ENCODE measurements at places on chromosomes 2 and 18.

GRCh38 chr2:73827018-73827417 lies 1.7 kb upstream of the STAMBP start:
- DNase-seq = no peak

DNA sequence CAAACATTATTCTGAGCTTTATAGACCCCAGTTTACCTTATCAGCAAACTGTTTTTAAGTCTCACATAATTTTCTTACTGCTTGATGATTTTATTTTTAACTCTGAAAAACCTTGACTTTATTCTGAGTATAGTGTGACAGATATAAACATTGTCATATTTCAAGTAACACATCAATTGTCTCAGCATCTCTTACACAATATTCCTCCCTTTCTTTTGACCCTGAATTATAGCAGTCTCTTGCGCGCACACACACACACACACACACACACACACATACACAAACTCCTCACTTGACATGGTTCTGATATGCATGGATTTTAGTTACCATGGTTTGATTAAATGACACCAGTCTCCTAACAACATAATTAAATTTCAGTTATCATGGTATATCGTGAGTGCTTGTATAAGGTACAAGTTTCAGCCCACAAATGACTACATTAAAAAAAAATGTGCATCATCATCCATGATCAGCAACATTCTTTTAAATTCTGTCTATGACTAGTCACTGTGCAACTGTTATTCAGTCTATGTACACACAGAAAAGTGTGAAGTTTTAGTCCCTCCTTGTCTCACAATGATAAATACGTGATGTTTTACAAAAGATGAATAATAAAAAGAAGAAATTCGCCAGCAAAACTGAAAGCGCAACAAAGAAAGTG lies 39.5 kb upstream of the TACR1 start:
- DNase-seq = no peak

- no peak for DNase-seq
Observed at GRCh38 chr2:20267529-20267928, 42.6 kb upstream of the SDC1 start.

DNA sequence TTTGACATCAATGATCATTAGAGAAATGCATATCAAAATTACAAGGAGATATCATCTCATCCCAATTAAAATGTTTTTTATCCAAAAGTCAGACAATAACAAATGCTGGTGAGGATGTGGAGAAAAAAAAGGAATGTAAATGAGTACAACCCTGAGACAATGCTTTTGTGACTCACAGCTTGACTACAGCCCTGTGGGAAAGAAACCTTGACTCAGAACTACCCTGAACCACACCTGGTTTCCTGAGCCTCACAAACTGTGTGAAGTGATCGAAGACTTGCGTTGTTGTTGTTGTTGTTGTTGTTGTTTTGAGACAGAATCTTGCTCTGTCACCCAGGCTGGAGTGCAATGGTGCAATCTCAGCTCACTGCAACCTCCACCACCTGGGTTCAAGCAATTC lies 266.6 kb upstream of the MYT1L start:
- DNase-seq = no peak

DNA sequence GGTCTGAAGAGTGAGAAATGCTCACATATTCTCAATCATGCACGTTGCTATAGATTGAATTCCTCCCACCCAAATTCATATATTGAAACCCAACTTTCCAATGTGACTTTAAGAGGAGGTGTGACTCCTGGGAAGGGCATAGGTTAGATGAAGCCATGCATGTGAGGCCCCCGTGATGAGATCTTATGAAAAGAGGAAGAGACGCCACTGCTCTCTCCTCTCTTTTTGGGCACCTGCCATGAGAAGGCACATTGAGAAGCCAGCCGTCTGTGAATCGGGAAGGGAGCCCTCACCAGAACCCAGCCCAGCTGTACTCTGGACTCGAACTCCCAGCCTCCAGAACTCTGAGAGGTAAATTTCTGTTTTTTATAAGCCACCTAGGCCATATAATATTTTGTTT lies 842.6 kb upstream of the SALL3 start:
- no peak for DNase-seq

- DNase-seq = no peak
Observed at GRCh38 chr2:31299547-31299946, 65.6 kb downstream of the EHD3 start.

DNA sequence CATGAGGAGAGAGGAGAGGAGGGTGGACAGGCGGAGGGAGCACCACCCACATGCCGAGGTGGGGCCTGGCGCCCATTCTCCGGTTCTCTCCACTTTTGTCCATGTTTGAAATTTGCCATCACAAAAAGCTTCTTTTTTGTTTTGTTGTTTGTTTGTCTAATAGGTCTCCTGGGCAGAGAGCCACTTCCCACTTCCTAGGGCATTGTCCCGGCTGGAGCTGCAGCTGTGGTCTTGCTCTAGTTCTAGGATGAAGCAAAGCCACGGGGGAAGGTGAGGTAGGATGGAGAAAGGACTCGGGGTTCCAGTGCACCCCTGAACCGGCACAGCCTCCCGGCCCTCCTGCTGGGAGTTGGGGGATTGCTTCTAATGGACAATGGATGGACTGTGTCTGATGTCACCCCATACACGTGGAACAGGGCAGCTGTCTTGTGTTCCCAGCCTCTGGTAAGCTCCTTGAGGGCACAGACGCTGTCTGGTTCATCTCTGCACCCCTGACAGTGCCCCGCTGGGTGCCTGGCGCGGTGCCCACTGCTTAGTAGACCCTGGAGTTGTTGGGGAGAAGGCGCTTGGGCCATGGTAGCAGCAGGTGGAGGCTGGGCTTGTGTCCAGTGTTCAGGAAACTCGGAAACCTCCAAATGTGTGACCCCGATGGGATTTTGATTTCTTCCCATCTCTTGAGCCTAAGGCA lies 278.4 kb downstream of the NDUFA10 start:
- DNase-seq = no peak

- DNase-seq = no peak
Observed at GRCh38 chr2:158337018-158337417, 119.5 kb downstream of the CCDC148 start.

DNA sequence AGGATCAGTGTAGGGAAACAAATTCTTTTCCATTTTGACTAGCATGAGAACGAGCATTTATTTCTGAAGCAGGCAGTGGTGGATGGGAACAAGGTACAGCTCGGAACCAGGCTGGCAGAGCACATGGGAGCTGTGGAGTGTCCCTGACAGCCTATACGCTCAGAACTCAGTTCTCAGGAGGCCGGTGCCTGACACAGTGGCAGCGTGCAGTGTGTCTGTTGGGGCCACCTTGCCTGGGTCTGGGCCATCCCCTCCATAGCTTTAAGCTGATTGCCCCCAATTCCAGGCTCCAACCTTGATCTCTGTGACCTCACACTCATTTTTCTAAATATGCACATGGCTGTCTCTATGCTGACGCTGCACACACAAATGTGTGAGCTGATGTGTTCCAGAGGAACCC lies 54.5 kb upstream of the ATG16L1 start:
- no peak for DNase-seq

DNA sequence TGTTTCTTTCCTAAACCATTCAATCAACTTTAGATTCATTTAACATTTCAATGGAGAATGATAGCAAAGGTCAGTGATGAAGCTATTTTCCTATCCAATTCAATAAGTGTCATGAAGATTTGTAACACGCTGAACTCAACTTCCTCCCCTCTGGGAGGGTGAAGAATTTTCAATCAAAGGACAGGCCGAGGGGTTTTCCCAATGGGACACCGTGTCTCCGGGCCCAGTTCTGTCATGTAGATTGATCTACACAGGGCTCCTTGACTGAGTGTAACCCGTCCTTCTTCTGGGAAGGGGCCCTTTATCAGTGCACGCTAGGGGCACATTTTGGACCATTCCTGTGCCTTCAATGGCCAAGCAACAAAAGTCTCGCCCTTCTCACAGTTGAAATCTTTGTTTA lies 90.1 kb downstream of the KCNE4 start:
- no peak for DNase-seq

DNA sequence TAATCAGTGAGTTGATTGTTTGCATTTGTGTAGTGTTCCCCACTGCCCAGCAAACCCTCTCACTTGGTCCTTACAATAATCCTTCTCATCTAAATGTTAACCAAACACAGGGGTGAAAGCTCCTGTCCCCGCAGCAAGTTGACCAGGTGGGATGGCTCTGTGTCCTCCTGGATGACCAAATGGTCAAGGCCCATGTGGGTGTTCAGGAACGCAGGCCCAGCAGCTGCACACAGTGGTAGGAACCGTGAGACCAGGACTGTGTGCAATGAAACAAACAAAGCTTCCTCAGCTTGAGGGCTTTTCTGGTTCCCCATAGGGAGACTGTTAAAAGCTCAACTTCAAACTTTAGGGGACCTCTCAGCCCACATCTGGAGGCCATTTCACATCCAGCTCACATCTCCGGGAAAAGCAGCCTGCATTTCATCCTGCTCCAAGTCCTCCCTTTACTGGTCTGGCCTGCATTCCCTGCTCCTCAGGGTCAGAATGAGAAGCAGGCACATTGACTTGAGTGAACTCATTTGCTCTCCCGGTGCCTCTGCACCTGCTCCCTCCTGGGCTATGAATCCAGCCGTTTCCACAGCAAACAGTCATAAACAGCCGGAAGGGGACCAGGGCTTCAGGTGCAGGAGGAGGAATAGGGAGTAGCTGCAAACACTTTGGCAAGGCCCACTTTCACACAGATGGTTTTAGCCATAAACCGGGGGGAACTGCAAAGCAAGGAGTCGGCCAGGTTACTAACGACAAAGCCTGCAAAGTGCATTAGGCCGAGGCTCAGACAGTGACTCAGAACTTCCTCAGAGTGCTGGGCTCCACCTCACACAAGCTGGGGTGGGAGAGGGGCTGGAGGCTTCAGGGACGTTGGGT lies 144.7 kb downstream of the CAPN13 start:
- DNase-seq = no peak

- DNase-seq = no peak
Observed at GRCh38 chr2:210226223-210226622, 976 bp upstream of the ACADL start.

- DNase-seq = no peak
Observed at GRCh38 chr2:23745068-23745725, 181.7 kb downstream of the ATAD2B start.

DNA sequence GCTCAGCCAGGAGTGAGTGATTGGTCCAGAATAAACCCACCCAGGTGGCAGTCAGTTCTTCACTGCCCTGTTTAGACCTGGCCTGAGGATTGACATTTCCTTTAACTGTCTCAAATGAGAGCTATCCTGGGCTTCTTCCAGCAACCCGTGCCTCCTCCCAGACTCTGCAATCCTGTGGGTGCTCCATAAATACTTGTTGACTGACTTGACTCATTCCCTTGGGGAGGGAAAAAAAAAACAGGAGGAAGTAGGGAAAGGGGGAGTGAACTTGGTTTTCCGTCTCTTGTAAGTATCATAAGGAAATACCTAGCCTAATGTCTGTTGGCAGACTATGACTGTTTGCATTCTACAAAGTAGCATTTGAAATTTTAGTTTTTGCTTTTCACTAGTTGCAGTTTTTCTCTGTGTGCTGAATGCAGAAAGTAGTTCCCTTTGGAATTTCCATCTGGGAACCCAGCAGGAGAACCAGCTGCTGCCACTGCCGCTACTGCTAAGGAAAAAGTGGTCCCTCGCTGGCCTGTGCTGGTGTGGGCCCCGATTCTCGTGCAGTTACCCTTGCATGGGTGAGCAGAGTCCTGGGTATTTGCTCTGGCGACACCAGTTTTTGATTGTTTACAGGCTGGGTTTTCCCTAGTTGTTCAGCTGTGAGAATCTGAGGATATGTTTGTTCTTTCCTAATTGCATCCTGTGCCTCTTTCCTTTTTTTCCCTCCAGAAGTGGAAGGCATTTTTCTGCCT lies 78.8 kb downstream of the TGOLN2 start:
- DNase-seq = no peak

GRCh38 chr2:27288610-27289009 lies 6.4 kb downstream of the TRIM54 start:
- DNase-seq = no peak

- no peak for DNase-seq
Observed at GRCh38 chr18:56890632-56891031, 239.5 kb downstream of the WDR7 start.

- no peak for DNase-seq
Observed at GRCh38 chr18:63314062-63314790, 5.3 kb downstream of the BCL2 start.

GRCh38 chr18:33440060-33441043 lies at the start of gene CCDC178:
Gene CCDC178 (minus strand): TSS chr18:33440721. CDS start chr18:33412088, 28,633 bp downstream.
- DNase-seq = no peak

DNA sequence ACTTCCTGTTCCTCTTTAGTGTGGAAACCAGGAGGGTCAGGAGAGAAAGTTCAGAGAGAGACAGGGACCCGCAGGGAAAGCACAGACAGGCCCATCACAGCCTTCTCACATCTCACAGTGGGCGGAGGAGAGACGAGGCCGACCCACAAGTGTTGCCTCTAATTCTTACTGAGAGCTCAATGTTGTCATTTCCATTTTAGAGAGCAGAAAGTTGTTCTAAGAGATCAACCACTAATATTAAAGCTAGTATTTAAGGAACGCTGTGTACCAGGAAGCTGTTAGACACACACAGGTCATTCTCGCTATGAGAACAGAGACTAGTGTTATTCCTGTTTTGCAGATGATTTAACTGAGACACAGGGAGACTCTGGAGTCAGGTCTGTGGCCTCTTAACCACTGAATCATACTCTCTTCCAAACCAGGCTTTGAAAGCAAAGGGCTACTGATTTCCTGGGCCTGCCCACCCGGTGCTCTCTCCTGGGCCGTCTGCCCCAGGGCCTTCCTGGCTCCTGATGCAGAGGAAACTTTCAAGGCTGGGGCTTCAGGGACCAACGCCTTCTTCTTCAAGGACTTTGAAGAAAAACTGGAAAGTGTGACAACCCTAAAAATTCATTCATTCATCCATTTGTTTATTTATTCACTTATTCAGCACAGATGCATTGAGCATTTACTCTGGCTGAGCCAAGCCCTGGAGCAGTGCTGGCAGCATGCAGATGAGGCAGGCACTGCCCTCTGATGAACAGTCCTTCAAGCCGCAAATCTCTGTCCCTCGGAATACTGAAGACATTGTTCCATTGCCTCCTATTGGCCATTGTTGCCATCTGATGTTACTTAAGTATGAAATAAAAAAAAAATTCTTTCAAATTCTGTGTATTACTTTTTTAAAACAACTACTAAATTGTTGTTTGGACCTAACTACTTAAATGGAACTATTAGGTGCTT lies 37.2 kb upstream of the BIN1 start:
- no peak for DNase-seq

- no peak for DNase-seq
Observed at GRCh38 chr2:35160871-35161270, 1194.7 kb upstream of the CRIM1 start.

DNA sequence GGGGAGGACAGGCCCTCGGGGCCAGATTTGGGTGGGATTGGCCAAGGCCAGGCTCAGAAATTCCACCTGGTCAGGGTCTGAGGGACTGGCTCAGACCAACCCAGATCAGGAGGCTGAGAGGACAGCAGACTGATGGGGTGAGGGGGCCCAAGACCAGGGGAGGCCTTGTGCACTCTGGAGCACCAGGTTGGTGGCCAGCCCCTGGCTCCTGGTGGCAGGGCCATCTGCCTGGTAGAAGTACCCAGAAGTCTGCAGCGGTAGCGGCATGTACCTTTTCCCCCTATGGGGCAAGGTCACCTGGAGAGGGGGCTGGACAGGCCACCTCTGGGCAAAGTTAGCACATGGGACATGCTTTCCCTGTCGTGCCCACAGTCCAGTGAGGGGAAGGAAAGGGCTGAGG lies 21.2 kb upstream of the ODC1 start:
- no peak for DNase-seq

GRCh38 chr2:166891727-166892126 lies 3.4 kb downstream of the XIRP2 start:
- DNase-seq = no peak

All from activated T-helper 9 cell treated with anti-CD3 and anti-CD28 coated beads, Interleukin-2, amount 50 U/mL, for 16 hours (primary cell).